ENCODE measurements at places on chromosomes 16 and 17.

DNA sequence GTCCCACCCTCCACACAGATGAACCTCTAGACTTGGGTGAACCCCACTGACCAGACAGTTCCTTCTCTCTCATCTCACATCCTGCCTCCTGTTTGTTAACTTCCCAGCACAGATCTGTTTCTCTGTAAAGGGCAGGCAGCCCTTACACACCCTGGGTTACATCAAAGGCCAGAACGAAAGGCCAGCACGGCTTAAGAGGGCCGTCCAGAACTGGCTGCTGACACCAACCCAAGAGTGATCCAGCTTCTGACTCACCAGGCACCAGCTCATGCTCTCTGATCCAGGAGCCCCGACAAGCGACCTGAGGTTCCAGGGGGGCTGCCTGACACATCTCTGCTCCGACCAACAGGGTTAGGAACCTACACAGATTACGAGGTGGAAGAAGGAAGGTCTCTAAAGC lies 86.9 kb downstream of the MRM3 start:
- no peak for DNase-seq

- no peak for DNase-seq
Observed at GRCh38 chr16:89871895-89872294, 1.5 kb upstream of the TCF25 start.

DNA sequence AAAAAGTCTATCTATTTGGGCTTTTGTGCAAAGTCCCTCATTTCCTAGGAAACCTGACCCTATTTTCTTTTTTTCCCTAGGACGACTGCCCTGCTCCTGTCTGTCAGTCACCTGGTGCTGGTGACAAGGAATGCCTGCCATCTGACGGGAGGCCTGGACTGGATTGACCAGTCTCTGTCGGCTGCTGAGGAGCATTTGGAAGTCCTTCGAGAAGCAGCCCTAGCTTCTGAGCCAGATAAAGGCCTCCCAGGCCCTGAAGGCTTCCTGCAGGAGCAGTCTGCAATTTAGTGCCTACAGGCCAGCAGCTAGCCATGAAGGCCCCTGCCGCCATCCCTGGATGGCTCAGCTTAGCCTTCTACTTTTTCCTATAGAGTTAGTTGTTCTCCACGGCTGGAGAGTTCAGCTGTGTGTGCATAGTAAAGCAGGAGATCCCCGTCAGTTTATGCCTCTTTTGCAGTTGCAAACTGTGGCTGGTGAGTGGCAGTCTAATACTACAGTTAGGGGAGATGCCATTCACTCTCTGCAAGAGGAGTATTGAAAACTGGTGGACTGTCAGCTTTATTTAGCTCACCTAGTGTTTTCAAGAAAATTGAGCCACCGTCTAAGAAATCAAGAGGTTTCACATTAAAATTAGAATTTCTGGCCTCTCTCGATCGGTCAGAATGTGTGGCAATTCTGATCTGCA lies 12.9 kb downstream of the TMEM98 start:
- peak; percentile 29 for DNase-seq

DNA sequence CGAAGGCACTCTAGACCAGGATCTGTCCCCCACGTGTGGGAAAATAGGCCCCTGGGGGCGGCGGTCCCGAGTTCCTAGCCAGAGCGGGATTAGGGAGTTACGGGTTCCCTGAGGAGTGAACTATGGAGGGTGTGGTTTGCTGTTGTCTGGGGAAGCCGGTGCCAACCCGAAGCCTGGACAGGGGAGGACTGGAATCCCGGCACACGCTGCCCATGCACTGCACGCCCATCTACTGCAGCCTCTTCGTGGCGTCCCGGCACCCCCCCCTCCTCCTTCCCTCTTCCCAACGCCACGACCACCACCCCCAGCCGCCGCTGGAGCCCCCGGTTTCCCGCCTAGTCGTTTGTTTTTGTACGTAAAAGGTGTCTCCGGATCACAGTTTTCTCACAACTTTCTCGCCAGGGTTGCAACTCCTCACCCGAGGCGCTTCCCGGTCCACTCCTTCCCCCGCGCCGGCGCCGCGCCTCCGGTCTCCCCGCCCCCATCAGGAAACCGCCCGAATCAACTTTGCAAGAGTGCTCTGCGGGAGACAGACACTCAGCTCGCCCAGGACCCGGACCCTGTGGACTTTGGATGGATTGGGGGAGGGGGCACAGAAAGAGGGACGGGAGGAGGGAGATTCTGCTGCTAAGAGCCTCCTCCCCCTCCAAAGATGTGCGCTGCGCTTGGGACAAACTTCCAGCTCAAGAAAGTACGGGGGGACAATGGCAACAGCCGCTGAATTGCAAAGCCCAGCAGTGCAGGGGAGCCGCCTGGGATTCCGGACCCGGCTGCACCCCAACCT lies 1.4 kb upstream of the LHX1 start:
- DNase-seq: peak; percentile 53

DNA sequence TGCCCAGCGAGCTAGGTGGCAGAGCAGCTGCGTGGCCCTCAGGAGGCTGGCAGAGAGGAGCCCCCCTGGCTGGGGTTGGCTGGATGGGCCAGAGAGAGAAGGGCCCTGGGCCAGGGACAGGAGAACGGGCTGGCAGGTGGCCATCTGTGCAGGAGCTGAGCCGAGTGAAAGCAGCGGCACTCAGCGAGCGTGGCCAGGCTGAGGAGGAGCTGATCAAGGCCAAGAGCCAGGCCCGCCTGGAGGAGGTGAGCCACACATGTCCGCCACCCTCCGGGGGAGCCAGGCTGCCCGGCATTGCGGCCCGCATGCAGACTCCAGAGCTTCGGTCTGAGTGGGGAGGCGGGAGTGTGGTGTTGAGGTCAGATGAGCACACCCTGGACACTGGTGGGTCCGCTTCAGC lies 2.1 kb upstream of the RAC3 start:
- no peak for DNase-seq

DNA sequence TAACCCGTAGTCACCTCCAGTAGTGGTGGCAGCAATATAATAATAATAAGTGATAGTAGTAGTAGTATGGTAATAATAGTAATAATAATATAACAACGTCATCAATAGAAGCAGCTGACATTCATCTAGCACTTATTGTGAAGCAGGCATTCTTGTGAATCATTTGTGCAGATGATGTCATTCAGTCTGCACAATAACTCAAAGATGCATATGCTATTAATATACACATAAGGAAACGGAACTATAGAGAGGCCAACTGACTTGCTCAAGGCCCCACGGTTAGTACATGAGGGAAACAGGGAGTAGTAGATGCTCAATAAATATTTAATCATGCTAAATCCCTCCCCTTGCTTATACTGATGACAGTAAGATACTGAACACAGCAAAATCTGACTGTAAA lies 35.4 kb upstream of the GAN start:
- peak; percentile 45 for DNase-seq

DNA sequence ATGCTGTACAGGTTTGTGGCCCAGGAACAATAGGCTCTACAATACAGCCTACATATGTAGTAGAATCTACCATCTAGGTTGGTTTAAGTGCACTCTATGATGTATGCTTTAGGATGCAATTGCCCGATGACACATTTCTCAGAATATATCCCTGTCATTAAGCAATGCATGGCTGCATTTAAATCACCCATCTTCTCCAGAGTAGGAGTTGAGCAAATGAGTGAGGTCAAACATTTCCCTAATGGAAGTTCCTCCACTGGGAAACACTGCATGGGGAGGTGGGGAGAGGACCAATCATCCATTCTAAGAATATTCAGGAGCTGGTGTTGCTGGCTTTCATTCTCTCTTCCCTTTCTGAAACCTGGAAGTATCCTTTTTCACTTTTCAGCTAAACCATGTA lies 2.0 kb upstream of the PCTP start:
- no peak for DNase-seq

GRCh38 chr17:36856222-36856621 lies 81.1 kb upstream of the LHX1 start:
- no peak for DNase-seq

DNA sequence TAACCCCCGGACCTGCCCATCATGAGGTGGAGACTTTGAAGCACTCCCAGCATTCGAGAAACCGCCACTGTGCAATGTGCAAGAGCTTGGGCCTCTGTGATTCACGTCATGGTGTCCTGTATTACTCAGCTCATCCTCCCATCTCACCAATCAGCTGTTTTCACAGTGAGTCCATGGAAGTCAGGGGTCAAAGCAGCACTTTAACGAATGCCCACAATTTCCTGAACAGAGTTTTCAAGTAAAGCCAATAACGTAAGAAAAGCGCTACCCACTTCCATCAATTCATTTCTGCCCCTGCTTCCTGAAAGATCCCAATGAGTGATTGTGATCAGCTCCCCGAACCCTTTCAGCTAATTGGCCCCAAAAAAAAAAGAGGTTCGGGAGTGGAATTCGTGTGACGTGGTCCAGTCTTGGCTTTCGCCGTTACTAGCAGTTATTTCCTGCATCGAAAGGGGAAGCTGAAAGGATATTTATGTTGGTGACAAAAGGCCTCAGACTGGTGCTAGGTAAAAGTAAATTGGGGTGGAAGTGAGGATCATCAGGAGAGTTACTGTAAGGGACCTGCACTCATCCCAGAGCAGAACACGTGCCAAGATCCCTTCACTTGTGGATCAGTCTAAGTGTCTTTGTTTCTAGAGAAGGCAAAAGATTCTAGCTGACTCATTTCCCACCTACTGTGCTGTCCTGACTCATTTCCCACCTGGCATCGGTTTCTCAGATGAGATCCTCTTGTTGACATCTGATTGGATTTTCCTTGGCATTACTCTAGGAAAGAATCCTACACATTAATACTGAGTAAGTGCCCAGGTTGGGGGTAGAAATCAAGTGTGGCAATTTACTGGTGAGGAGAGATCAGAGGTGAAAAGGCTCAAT lies 136.7 kb upstream of the NUDT7 start:
- DNase-seq: no peak
